Activated CD8-positive, alpha-beta T cell treated with anti-CD3 and anti-CD28 coated beads for 36 hours (primary cell): ENCODE measurements at places on chromosomes 13 and 19.

DNA sequence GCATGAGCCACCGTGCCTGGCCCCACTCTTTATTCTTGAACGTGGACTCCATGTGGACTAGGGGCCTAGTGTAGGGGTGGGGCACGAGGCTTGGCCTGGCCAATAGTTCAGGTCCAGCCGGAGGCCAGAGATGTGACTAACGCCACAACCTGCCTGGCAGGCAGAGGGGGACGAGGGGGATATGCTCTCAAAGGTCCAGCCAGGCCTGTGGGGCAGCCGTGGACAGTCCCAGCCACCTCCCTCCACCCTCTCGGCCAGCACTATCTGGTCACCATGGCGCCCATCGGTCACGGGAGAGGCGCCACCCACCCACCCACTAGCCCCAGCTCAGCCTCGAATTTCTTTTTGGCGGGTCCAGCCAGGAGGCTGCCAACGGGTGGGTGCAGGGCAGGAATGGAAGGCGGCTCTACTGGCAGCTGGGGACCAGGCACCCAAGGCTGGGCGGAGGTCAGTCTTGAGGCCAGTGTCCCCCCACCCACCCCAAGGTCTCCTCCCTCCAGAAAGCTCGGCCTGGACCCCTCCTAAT is 2.2 kb upstream of the CERS1 start:
- H3K4me1 ChIP-seq: peaks cover 2% of the 10 kb centered on the region
- H3K4me3 ChIP-seq: no peak overlapping the region
- H3K27ac ChIP-seq: no peak overlapping the region
- peaks cover 26% of the 10 kb centered on the region for H3K27me3 ChIP-seq

DNA sequence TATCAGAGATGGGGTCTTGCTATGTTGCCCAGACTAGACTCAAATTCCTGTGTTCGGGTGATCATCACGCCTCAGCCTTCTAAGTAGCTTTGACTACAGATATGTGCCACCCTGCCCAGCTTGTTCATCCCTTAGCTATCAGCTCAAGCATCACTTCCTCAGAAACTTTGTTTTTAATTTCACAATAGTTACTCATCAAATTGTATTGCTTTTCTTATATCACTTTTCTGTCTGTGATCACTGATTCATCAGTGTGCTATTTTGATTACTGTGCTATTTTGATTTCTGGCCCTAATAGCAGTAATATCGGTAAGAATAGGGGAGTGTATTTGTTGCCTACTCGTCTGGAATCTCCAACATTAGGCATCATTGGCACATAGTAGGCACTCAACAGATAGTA is 878.6 kb upstream of the PCDH20 start:
- no peaks in the 10 kb centered on the region for H3K36me3 ChIP-seq
- no peaks in the 10 kb centered on the region for H3K4me1 ChIP-seq
- H3K27me3 ChIP-seq: no peaks in the 10 kb centered on the region
- no peak overlapping the region for H3K4me3 ChIP-seq
- H3K27ac ChIP-seq: no peak overlapping the region

DNA sequence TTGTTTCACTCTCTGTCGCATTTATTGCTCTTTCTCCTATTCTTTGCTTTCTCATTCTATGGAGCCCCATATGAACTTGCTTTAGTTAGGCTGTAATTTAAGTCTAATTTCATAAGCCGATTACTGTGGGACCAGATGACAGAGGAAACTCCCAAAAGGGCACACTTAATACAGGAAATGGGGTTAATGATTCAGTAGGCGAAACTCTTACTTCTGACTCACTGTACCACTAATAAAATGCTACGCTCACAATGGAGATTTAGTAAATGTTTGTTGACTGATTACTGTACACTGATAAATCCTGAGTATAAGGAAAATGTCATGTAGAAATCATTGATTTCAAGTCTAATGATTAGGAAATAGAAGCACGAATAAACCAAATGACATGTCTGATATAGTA is 276.4 kb downstream of the KLF5 start:
- peaks cover 6% of the 10 kb centered on the region for H3K4me1 ChIP-seq
- no peak for DNase-seq
- no peaks in the 10 kb centered on the region for H3K27me3 ChIP-seq

- H3K4me1 ChIP-seq: no peaks in the 10 kb centered on the region
- DNase-seq: no peak
- no peak overlapping the region for H3K27ac ChIP-seq
- H3K4me3 ChIP-seq: no peak overlapping the region
Measured at GRCh38 chr19:37867831-37868230, 38.6 kb downstream of the WDR87 start.

DNA sequence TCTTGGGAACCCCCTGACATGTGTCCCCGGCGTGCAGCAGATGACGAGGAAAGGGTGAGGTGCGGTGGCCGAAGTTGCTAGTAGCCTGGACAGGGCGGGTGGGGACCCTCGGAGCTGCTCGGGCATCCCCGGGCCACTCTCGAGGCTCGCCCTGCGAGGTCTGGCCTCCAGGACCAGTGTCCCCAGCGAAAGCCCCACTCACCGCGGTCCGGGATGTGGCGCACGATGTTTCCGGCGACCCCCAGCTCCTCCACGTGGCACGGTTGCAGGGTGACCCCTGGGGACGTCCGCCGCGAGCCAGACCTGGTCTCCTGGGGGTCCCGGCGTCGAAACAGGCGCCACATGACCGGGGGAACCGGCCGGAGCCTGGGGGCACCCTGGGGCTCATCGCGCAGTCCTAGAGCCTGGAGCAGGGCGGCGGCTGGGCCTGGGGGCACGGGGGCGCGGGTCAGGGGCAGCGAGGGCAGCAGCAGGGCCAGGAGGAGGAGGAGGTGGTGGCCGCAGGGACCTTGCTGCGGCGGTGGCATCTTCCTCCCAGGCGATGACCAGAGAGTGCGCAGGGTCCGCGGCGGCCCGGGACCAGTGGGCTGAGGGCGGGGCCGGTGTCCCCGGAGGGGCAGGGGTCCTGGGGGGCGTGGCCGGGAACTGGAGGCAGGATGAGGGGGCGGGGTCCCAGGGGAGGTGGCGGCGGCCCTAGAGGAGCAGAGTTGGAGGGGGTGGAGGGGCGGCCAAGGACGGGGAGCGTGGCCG is 26.0 kb downstream of the CERS1 start:
- no peak overlapping the region for H3K4me3 ChIP-seq
- no peak overlapping the region for H3K27ac ChIP-seq

DNA sequence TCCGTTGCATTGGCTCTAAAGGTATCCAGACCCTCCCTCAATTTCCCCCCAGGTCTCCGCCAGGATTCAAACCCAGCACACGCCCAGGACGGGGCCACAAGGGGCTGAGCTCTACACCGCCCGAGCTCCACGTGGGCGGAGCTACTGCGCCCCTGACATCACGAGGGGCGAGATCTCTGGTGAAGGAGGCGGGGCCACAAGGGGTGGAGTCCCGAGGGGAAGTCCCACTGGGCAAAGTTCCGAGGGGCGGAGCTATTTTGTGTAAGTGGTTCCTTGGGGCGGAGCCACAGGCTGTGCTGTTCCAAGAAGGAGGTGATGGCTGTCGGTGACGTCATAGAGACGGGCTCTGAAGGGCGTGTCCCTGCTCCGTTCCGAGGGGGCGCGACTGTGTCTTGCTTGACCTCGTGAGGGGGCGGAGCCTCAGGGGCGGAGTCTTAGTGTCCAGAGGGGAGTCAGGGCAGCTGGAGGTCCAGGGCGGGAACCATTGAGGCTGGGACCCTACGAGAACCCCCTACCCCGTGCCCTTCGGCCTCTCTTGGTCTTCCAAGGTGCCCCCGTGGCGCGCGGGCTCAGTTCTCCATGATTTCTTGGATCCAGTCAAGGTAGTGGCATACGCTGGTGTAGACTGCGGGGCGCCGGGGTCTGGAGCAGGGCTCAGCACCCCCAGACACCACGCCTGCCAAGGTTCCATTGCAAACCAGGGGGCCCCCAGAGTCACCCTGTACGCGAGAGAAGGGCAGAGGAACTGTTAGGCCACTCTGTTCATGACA is 1.3 kb upstream of the KLK8 start:
- H3K27ac ChIP-seq: no peak overlapping the region
- no peaks in the 10 kb centered on the region for H3K4me1 ChIP-seq
- peaks cover 40% of the 10 kb centered on the region for H3K27me3 ChIP-seq

- peaks cover 5% of the 10 kb centered on the region for H3K27me3 ChIP-seq
- peaks cover 30% of the 10 kb centered on the region for H3K4me1 ChIP-seq
- peaks cover 24% of the 10 kb centered on the region for H3K36me3 ChIP-seq
- peak overlapping the region; percentile 91 for H3K27ac ChIP-seq
- peak; percentile 74 for DNase-seq
Measured at GRCh38 chr19:42253245-42254088, 1.5 kb downstream of the ERF start.

- no peak for DNase-seq
- H3K27me3 ChIP-seq: peaks cover 3% of the 10 kb centered on the region
- H3K4me3 ChIP-seq: no peak overlapping the region
- peaks cover 8% of the 10 kb centered on the region for H3K4me1 ChIP-seq
- no peak overlapping the region for H3K27ac ChIP-seq
Measured at GRCh38 chr13:97192166-97192565, 30.0 kb upstream of the MBNL2 start.

DNA sequence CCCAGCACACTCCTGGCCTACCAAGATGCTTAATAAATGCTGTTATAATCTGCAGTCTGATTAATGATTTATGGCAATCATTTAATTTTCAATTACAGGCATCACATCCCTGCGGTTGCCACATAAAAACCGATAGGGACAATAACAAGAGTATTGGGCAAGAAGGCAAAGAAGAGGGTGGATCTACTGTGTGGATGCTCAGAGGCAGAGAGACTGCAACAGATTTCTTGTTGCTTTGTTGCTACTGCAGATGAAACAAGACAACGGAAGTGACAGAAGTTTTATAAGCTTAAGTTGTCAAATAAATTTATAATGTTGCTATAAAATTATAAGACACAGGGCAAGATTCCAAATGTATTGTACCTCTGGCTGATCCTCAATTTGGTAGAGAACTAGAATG is 154.8 kb downstream of the ABCC4 start:
- H3K36me3 ChIP-seq: peaks cover 30% of the 10 kb centered on the region
- no peaks in the 10 kb centered on the region for H3K27me3 ChIP-seq
- H3K27ac ChIP-seq: no peak overlapping the region
- H3K4me1 ChIP-seq: no peaks in the 10 kb centered on the region

DNA sequence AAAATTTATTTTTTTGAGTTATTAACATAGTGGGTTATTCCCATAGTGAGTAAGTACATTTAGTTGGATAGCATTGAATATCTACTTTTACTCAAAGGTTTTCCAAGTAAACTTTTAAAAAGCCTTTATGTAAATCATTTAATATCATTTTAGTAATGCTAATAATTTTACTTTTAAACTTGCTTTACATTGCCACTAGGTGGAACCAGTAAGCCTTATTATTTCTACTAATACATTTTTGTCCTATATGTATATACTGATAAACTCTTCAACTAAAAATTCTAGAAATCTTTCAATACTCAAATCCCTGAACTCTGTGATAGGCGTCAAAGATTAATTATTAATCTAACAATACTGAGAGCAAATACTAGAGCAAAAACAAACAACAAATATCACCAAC is 1709.2 kb upstream of the PCDH20 start:
- no peak overlapping the region for H3K27ac ChIP-seq
- DNase-seq: no peak
- no peaks in the 10 kb centered on the region for H3K4me1 ChIP-seq
- no peaks in the 10 kb centered on the region for H3K36me3 ChIP-seq
- H3K4me3 ChIP-seq: no peak overlapping the region

GRCh38 chr19:30225676-30226463 is 146.3 kb upstream of the ZNF536 start:
- DNase-seq: no peak
- no peak overlapping the region for H3K27ac ChIP-seq
- peak overlapping the region; percentile 65 for H3K4me3 ChIP-seq
- H3K4me1 ChIP-seq: peaks cover 20% of the 10 kb centered on the region

GRCh38 chr13:89221557-89222158 is 1550.5 kb downstream of the SLITRK5 start:
- no peak for DNase-seq
- H3K36me3 ChIP-seq: no peaks in the 10 kb centered on the region
- no peaks in the 10 kb centered on the region for H3K27me3 ChIP-seq
- H3K4me1 ChIP-seq: no peaks in the 10 kb centered on the region

- H3K27me3 ChIP-seq: peaks cover 32% of the 10 kb centered on the region
- H3K36me3 ChIP-seq: no peaks in the 10 kb centered on the region
- peak; percentile 61 for DNase-seq
- peaks cover 8% of the 10 kb centered on the region for H3K4me1 ChIP-seq
- H3K27ac ChIP-seq: peak within 1 kb of the TSS; percentile 56
Measured at GRCh38 chr13:36297366-36298338, at the start of gene CCDC169. CCDC169 (minus strand) TSS chr13:36297814; CDS start chr13:36297719, 95 bp downstream.

DNA sequence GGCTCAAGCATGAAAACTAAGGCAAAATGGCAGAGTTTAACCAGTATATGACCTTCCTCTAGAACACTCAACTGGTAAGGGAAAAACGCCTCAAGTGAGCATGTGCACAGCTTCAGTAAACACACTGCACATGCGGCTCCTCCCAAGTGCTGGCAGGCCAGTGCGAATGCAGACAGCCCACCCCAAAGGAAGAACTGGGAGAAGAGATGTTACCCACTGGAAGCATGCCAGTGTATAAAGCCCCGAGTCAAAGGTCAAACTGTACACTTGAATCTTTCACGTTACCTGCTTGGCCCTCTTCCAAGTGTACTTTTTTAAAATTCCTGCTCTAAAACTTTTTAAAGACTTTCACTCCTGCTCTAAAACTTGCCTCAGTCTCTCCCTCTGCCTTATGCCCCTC is 19.2 kb upstream of the RCBTB1 start:
- no peaks in the 10 kb centered on the region for H3K27me3 ChIP-seq
- no peak overlapping the region for H3K4me3 ChIP-seq
- DNase-seq: no peak
- no peaks in the 10 kb centered on the region for H3K36me3 ChIP-seq

DNA sequence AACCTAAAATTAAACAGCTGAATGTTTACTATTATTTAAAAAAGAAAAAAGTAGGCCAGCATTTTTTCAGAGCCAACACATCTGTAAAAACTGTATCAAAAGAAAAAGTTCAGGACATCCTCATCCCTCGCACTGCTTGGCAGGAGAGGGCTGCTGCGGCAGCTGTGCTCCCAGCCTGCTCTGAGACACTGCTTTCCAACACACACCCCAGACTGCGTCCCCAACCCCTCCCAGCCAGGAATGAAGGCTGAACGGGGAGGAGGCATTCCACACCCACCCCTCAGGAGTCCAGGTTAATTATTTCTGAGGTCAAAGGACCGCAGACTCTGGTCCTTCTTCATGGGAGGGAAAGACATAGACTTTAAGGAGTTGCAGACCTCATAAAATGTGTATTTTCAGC is 43.1 kb downstream of the COL4A1 start:
- DNase-seq: no peak
- no peak overlapping the region for H3K4me3 ChIP-seq
- no peak overlapping the region for H3K27ac ChIP-seq
- H3K4me1 ChIP-seq: no peaks in the 10 kb centered on the region
- peaks cover 18% of the 10 kb centered on the region for H3K27me3 ChIP-seq

DNA sequence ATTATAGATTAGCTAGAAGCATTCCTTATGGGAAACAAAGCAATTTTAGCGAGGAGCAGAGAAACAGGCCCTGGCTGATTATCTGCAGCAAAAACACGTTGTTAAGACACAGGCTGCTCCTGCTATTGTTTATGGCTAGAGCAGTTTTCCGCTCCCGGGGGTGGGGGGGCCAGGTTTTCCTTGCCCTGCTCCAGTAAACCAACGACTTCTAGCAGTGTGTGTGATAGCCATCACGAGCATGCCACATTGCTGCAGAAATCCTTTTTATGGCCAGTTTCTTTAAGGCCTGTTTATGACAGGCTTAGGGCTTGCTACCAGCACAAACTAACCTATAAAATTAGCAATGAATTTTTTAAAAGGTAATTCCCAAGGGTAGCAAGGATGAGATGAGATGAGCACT is 18.4 kb upstream of the IL17D start:
- no peaks in the 10 kb centered on the region for H3K27me3 ChIP-seq
- no peak overlapping the region for H3K4me3 ChIP-seq
- no peak overlapping the region for H3K27ac ChIP-seq
